CD4-positive, alpha-beta T cell treated with Interleukin-15 for 4 hours (primary cell): ENCODE measurements at places on chromosomes 7 and 10.

GRCh38 chr7:29139191-29139590 is 7.1 kb downstream of the CPVL start:
- no peak for DNase-seq

- DNase-seq = no peak
Measured at GRCh38 chr10:117003336-117003735, 1.7 kb downstream of the SHTN1 start.

DNA sequence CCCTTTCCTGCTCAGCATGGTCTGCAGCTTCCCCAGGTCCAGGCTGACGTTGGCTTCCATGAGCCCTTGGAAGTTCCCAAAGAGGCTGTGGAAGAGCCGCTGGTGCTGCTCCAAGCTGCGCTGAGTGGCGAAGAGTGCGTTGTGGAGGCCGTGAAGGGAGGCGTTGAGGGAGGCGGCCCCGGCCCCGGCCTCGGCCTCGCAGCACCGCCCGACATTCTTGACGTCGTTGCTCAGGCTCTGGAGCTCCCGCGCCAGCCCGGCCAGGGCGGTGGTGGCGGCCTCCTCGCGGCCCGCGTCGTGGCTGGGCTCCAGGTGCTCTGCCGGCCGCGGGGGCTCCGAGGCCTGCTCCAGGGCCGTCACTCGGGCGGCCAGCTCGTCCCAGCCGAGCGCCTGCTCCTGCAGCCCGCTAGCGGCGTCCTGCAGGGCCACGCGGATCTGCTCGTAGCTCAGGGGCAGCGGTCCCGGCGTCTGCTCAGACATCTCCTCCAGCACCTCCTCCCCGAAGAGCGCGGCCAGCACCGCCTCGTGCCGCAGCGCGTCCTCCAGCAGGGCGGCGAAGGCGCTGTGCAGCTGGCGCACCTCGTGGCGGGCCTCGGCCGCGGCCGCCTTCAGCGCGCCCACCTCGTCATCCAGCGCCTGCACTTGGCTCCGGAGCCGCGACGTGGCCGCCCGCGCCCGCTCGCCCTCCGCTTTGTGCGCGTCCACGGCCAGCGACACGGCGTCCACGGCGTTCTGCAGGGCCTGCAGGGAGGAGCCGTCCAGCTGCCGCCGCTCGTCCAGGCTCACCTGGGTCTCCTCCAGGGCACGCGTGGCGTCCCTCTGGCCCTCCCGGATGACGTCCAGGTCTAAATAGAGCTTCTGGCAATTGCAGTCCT is 14.7 kb downstream of the MMRN2 start:
- no peak for DNase-seq

- DNase-seq = no peak
Measured at GRCh38 chr10:1544929-1545328, 192.4 kb downstream of the ADARB2 start.

- DNase-seq = no peak
Measured at GRCh38 chr10:14567421-14567820, 207.3 kb downstream of the FAM107B start.

GRCh38 chr10:129918836-129919235 is 45.2 kb downstream of the EBF3 start:
- DNase-seq = no peak

DNA sequence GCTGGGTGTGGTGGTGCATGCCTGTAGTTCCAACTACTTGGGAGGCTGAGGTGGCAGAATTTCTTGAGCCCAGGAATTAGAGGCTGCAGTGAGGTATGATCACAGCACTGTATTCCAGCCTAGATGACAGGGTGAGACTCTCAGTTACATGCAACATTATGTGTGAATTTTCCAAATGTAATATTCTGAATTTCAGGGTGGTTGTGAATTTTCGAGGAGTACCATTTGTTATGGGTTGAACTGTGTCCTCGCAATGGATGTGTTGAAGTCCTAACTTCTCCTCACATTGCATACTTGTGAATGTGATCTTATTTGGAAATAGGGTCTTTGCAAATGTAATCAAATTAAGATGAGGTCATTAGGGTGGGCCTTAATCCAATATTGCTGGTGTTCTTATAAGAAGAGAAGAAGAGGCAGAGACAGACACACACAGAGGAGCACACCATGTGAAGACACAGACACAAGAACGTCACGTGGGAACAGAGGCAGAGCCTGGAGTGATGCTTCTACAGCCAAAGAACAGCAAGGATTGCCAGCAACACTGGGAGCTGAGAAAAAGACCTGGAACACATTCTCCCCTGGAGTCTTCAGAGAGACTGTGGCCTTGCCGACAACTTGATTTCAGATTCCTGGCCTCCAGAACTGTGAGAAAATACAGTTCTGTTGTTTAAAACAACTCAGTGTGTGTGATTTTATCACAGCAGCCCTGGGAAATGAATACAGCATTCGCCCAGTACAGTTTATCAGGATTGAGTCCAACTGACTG is 91.9 kb downstream of the ZNF783 start:
- DNase-seq = no peak

DNA sequence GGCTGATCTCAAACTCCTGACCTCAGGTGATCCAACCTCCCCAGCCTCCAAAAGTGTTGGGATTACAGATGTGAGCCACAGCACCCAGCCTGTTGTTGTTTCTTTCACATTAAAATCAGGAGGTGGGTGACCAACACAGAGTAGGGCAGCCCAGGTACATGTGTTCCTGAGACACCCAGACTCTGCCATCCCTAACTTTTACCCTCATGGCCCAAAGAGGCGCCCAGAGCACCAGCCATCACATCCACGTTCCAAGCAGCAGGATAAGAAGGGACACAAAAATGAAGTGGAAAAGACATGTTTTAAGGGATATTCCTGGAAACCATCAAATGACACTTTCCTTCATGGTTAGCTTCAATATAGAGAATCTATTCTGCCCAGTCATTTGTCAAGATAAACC is 159.6 kb upstream of the KLF6 start:
- DNase-seq = no peak

GRCh38 chr10:6400821-6401465 is 179.1 kb downstream of the PRKCQ start:
- no peak for DNase-seq

DNA sequence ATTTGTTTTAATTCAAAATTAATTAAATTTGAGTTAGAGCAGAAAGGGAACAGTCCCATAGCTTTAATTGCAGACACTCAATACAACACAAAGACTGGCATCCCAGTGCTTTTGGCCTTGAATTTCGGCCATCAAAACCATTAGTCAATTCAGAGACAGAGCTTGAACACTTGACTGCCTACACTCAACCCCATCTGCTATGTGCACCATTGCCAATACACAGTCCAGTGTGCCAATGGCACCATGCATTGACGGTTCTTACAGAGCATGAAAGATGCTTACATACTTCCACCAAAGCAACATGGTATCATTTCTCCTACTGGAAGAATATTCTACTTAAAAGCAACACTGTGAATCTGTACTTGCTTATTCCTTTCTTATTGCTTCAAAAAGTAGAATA is 43.6 kb upstream of the LRRTM3 start:
- DNase-seq = no peak

- no peak for DNase-seq
Measured at GRCh38 chr10:129653428-129653827, 186.4 kb downstream of the MGMT start.

- DNase-seq = no peak
Measured at GRCh38 chr10:46522295-46523118, 34.0 kb downstream of the GPRIN2 start.

- DNase-seq = no peak
Measured at GRCh38 chr7:27782849-27783248, 42.9 kb downstream of the TAX1BP1 start.

DNA sequence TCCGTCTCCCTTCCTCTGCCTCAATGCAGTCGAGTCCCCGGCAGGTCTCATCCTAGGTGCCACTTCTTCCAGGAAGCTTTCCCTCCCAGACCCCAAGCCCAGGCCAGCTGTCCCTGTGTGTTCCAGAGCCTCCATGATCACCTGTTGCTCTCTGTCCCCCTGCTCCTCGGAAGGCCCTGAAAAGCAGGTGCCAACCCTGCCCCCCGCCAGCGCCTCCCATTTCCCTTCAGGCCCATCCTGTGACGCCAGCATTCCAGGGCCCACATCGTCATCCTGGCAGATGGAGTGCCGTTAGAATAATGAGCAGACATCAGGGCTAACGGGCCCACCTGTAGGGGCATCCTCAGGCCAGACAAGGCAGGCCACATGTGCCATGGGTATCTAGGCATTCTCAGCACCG is 253.0 kb upstream of the PPP2R2D start:
- no peak for DNase-seq

- peak; percentile 8 for DNase-seq
Measured at GRCh38 chr7:90345595-90346335, 751 bp upstream of the GTPBP10 start.

GRCh38 chr7:42991024-42991423 is 58.8 kb downstream of the MRPL32 start:
- no peak for DNase-seq

DNA sequence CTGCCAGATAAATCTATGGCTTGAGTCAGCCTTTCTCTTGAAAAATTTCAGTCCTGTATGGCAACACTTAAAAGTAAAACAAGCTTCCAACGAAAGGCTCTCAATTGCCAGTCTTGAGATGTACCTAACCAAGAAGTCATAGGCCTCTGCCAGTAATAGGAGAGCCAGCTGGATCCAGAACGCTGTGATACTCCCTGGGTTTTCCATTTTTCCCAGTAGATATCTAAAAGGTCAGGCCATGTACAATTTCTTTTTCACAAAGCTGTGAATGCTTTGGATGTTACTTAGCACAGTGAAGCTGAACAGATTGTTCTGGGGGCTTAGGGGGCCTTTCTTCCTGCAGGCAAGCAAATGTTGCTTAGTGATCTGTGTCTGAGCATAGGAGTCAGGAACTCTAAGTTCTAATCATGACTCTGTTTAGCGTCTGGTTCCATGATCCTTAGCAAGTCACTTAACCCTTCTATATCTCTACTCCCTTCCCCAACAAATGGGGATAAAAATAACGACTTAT is 86.5 kb downstream of the ARMH3 start:
- no peak for DNase-seq

GRCh38 chr7:110356438-110356837 is 734.5 kb upstream of the LRRN3 start:
- no peak for DNase-seq
